ENCODE measurements at places on chromosomes 1 and 21. TPM values are rescaled to one million over a fixed set of nuclear protein-coding genes. Genes with fewer than 3 reads are reported as not detected.

OR2T10 gene
- polyA plus RNA-seq: 0.10 TPM

FAM72B gene
- polyA plus RNA-seq: 4.1 TPM

APOBEC4 gene
- not detected for polyA plus RNA-seq

DNA sequence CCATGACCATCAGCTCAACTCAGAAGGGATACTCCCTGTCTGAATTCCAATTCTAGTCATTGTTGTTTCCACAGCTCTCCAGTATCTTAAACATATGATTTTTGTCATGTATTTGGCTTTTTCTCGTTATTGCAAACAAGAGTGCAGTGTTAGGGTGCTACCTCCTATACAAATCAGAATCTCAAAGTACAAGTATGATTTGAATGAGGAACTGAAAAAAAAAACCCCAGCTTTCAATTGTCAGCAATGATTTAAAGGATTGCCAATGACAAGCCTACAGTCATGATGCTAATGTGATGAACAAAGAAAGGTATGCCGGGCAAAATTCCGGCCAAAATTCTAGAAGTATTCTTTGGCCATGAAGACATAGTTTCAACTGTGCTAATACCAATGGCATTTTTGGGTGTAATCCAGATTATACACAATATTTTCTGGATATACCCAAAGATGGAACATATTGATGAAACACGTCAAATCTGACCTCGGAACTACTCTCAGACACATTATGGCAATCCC lies 14.9 kb downstream of the TMEM35B start:
- DNase-seq: no peak

DNA sequence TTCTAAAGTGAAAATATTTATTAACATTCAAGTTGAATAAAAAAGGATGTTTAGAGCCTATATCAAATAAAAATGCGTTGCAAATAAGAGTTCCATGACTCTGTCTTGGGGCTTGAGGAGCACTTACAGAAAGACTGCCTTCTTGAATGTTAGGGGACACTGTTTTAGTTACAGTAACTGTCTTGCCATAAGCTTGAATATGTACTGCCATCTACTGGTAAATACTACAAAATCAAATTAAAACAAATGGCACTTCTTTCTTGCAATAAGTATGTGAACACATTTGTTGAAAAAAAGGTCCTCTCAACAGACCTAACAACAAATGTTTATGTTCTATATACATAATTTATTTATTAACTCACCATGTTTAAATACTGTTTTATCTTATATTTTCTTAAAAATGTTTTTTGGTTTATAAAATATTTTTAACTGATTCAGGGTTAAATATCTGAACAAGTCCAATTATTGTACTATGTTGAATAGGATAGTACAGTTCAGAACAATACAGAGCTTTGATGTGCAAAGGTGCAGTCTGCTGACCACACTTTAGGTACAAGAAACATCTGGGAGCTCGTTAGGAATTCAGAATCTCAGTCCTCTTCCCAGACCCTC lies 199.5 kb downstream of the LRRIQ3 start:
- DNase-seq: peak; percentile 16

DNA sequence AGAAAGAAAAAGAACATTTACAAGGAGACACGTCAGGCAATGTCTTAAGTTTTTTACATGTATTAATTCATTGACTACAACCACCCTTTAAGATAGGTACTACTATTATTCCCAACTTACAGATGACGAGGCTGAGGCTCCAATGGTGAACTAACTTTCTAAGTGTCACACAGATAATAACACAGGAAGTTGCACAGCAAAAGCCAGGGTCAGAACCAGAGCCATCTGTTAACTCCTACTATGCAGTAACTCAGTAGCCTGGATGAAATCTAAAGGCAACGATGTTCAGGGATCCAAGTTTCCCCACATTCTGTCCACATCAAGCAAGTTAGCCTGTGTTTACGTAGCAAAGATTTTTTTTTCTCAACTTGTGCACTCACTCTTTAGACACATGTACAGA lies 371.7 kb downstream of the PTPRC start:
- no peak for DNase-seq

DNA sequence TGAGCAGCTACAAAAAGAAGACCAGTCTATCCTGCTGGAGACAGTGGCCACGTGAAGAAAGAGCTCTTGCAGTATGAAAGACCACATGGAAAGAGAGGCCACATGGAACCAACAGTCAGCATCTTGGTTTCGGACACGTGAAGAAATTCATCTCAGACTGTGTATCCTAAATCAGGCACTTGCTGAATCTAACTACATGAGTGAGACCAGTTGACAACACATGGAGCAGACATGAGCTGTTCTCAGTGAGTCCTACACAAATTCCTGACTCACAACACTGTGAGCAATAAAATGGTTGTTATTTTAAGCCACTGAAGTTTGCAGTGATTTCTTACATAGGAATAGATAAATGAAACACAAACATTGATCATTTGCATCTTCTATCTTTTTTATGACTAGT lies 2.4 kb upstream of the TAF1A start:
- no peak for DNase-seq

DNA sequence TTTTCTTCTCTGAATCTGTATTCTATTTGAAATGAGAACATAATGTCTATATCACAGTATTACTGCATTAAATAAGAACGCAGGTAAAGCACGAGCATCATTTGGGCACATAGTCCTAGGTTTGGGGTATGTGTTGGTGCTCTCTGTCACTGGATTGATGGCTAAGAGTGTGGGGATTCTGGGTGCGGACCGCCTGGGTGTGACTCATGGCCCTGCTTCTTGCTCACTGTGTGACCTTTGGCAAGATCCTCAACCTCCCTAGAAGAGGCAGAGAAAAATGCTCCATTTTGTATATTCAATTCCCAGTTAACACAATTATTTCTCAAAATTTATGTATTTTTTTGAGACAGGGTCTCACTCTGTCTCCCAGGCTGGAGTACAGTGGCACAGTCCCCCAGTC lies 99.7 kb downstream of the LAMC2 start:
- DNase-seq: no peak

GRCh38 chr1:220278991-220279390 lies 6.7 kb upstream of the RAB3GAP2 start:
- DNase-seq: no peak

- no peak for DNase-seq
Observed at GRCh38 chr1:57272601-57273000, 151.3 kb downstream of the DAB1 start.

DNA sequence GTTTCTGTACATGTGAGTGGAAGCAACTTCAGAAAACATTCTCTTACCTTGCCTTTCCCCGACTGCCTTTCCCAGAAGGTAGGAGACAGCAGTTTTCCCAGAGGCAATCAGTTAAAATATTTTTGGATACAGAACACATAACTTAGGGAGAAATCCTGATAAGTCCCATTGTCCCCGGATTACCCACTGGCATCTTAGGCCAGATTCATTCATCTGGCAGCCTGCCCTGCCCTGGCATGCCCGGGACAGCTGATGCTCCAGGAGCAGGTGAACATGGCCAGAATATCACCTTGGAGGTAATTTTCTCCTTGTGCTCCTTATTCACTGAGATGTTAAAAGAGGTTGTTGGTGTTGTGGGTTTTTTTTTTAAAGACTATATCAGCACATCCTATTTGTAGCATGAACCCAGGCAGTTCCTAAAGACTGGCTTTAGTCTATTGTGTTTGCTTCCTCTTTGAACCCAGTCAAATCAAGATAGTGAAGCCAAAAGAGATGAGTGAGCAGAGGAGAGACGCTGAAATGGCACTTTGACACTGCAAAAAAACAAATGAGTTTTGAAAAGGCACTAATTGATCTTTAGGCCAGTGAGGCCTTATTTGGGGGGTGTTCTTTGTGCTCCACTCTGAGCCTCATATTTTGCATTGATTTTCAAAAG lies 139.6 kb downstream of the PLPP3 start:
- DNase-seq: no peak

DNA sequence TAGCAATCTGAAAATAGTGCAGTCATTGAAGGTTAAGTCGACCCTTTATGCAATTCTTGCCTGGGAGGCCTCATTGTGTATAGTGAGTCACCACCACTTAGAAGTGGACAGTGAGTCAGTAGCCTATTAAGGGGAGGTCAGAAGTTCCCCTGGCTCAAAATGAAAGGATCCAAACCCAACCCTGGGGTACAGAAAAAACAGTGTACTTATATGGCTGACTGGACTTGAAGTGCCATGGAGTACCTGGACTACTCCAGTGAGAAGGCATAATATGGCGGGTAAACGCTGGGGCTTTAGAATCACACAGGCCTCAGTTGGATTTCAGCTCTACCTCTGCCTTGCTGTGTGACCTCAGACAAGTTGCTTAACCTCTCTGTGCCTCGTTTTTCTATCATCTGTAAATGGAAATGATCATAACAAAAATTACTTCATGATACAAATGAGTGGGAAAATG lies 2.2 kb upstream of the BCL9 start:
- no peak for DNase-seq

DNA sequence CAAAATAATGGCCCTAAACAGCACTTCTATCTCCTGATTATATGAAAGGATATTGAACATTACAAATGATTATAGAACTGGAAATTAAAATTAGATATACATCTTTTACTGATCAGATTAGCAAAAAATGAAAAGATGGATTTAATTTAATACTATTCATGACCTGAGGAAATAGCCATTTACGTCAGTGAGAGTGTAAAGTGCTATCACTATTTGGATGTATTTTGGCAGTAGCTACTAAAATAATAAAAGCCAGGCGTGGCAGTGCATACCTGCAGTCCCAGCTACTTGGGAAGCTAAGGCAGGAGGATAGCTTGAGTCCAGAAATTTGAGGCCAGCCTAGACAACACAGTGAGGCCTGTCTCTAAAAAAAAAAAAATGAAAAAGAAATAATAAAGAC lies 5.3 kb downstream of the C4BPB start:
- no peak for DNase-seq
